ENCODE measurements at places on chromosomes 7 and 10.

- DNase-seq, result no peak
Observed at GRCh38 chr10:106765241-106765754, 399.2 kb downstream of the SORCS1 start.

- DNase-seq, result no peak
Observed at GRCh38 chr7:108222236-108222892, 92.2 kb upstream of the LAMB4 start.

DNA sequence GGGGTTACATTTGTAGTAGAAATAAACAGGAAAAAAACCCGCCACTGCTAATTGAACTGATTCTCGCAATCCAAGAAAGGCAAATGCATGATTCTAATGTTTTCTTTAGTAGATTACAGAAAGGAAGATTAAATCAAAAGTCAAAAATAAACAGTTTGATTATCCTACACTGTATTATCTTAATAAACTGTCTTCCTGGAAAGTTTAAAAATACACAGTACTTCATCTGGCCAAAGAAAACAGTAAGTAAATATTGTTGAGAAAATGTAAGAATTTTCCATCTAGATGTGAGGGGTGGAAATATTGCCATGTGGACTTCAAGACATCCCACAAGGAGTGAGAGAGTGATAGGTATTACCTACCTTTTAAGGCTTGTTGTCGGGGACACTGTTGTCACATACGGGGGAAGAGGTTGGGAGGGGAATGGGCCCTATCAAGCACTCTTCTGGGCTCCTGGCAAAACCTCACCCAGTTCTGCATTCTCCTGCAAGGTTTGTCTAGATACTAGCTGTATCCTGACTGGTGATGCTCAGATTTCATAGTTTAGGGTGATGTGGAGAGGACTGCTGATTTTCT, 17.8 kb downstream of the GRK5 start:
- no peak for DNase-seq

GRCh38 chr10:819326-819725, 112.2 kb downstream of the LARP4B start:
- no peak for DNase-seq

DNA sequence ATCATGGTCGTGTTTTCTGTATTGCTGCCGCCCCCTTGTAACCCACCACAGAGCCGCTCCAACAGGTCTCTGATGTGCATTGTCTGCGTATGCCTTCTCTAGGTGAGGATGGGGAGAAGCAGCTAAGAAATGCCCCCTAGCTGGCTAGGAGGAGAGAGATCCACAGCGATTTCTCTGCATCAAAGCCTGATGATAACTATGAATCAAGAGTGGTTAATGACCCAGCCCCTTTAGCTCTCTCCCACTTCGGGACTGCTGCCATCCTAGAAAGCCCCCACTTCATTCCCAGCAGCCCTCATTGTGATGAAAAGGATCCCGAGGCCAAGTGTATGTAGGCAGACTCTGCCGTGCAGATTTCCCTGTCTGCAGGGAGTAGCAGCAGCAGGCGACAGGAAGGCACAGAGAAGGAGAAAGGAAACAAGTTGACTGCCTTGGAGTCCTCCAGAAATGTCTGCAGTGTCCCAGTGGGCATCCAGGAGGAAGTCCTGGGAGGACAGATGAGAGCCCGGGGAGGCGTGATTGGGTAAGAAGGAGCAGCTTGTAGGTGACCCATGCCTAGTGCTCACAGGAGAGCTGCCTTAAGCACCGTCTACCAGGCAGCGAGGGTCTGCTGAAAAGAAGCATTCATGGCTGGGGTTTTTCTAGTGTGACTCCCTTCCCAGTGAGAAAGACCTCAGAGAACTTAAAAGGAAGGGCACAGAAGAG, 2.9 kb downstream of the PLXNA4 start:
- DNase-seq, result no peak

- no peak for DNase-seq
Observed at GRCh38 chr7:124457841-124458240, 307.8 kb downstream of the GPR37 start.

DNA sequence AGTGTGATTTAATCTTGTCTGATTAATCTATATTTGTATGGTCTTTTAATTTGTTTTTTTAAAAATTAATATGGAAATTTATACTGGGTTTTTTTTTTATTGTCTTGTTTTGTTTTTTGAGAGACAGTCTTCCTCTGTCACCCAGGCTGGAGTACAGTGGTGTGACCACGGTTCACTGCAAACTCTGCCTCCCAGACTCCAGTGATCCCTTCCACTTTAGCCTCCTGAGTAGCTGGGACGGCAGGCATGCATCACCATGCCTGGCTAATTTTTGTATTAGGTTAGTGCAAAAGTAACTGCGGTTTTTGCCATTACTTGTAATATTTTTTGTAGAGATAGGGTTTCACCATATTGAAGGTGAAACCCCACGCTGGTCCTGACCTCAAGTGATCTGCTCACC, 73.1 kb downstream of the TET1 start:
- no peak for DNase-seq

DNA sequence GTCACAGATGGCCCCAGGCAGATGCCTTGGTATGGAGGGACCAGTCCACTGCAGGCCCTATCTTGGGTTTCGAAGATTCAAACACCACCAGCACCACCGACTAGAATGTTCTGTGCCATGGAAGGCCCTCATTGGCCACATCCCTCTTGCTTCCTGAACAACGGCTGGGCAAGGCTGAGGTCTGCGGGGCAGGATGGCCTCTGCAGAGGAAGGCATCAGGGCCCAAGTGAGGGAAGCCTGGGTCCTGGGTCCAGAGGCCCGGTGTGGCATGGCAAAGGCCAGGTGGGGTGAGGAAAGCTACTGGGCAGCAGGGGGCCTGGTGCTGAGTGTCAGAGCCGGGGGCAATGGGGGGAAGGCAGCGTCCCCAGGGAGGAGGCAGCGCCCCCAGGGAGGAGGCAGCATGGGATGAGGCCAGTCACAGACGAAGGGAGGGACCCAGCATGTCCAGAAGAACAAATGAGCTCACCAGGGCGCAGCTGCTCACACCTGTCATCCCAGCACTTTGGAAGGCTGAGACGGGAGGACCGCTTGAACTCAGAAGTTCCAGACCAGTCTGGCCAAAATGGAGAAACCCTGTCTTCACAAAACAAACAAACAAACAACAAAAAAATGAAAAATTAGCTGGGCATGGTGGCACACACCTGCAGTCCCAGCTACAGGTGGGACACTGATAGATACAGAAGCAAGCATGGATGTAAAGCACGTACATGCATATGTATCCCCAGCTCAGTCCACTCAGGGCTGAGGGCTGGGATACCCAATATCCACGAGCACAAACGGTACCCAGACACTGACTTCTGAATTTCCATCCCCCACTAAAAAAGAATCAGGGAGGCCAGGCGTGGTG, 64.4 kb downstream of the PROSER2 start:
- DNase-seq, result no peak

- DNase-seq, result no peak
Observed at GRCh38 chr10:35307297-35307696, 29.0 kb upstream of the CCNY start.

GRCh38 chr10:66049335-66049734, 876.5 kb upstream of the LRRTM3 start:
- DNase-seq, result no peak

GRCh38 chr7:130758429-130759056, 24.5 kb upstream of the KLF14 start:
- no peak for DNase-seq

DNA sequence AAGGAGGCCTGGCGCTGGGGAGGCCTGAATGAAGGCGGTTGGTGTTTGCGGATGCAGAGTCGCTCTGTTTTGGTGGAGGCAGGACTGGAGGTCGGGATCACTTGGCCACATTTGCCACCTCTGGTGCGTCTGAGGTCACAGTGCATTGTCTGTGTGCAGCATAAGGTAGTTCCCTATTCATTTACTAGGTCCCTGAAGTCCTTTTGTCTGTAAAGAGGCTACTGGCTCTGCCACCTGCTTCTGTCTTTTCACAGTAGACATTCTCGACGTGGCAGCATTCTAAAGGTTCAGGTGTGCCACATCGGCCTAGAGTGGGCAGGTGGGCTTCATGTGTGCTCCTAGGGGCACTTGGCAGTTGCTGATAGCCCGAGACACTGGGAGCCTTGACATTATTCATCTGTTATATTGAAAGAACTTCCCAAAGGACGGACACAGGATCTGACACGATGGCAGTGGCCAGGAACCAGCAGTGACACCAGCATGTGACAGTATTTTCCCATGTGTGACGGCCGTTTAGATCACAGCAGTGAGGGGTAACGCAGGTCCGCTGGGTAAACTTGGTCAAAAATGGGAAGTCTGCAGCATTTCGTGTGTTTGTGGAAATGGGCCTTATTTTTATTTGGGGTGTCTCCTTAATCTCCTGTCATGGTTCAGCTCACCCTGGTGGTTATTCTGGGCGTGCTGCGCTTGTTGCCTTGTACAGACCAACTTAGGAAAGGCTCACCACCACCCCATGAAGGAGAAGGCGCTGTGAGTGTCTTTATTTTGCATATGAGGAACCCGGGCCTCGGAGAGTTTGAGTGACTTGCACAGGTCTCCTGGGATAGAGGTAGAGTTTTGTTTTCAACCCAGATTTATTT, 5.9 kb downstream of the MGMT start:
- DNase-seq, result no peak

- no peak for DNase-seq
Observed at GRCh38 chr7:29095631-29096445, 50.5 kb downstream of the CPVL start.

DNA sequence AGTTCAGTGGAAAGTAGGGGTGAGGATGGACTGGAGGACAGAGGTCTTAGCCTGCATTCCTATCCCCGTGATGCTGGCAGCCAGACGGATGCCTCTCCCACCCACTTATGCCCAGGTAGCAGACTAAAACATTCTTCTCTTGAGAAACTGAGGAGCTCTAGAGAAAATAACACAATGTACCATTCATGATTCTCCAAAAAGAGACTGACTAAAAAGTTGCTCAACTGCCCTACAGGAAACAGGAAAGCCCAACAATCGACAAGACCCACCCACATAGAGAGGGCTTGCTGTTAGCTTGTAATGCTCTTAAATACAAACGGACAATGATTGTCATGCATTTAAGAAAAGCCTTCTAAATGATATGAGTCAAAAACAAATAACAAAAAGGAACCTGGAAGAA, 33.2 kb upstream of the PDE1C start:
- no peak for DNase-seq

DNA sequence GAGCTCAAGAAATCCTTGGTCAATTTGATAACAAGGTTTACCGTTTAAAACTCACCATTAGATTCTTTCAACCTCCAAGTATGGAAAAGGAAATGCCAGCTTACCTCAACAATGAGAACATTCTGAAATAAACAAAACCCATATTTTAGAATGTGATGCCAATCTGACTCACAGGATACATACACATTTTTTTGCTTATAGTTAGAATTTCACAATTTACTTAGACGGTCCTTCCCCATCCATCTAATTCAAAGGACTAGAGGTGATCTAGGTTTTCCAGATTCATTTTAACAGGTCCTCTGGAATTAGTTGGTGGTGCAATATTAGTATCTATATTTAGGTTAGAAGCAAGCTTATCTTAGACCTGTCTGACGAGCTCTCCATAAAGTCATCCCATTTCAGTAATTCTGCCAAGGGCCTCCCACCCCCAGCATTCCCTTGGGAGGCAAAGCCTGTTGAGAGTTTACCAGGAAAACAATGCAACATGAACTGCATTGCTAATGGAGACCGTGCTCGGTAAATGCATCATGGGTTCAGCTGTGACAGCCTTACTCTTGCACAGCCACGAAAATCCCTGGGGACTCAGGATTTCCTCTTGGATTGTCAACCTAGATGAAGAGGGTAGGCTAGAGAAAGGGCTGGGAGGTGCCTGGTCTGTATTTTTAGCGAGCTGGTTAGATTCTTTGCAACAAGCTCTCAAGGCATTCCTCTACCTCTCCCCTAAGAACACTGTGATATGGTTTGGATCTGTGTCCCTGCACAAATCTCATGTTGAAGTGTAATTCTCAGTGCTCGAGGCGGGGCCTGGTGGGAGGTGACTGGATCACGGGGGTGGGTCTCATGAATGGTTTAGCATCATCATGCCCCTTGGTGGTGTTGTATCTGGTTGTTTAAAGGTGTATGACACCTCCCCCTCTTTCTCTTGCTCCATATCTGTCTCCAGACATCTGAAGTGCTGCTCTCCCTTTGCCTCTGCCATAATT, 93.8 kb downstream of the PRTFDC1 start:
- no peak for DNase-seq

DNA sequence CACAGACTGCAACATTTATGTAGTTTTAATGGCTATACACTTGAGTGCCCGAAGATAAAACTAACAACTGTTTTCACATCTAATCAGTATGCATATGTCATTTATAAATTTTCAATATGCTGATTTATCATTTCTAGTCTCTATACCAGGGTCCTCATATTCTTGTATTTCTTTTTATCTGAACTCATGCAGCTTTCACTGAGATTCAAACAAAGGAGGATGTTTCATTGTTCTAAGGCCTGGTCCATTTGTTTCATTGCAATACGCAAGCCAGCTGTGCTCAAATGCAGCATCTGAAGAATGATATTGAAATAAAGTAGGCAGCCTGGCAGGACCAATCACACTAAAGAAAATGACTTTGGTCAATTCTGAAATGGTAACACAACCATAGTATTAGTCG, 31.7 kb downstream of the MAGI2 start:
- no peak for DNase-seq

- no peak for DNase-seq
Observed at GRCh38 chr7:2583798-2584580, 25.2 kb downstream of the IQCE start.

GRCh38 chr10:69434169-69434568, 17.1 kb upstream of the TSPAN15 start:
- DNase-seq, result no peak

DNA sequence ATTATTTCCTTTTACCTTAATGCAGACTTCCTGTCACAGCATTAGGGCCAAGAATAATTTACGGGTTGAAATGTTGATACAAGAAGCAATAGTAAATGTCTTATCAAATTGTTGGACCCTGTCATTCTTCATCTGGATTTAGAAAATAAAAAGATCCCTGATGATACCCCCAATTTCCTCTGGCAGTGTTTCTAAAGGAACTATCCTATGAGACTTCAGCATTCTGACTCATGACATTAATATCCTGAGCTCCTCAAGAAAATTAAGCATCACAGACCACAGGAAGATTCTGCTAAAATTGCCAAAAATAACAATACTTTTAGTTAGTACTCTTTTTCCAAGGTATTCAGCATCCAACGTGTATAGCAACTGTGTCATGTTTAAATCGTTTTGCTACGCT, 490.5 kb upstream of the ANKRD30A start:
- no peak for DNase-seq

Data from hypothalamus (tissue), 51 donors.